Stimulated activated CD4-positive, alpha-beta T cell treated with anti-CD3 and anti-CD28 coated beads, TNF-alpha, amount 100 ng/mL, for 4 hours (primary cell): ENCODE measurements at places on chromosomes 4 and X.

- no peak for DNase-seq
Observed at GRCh38 chr4:92299152-92299551, 4.6 kb upstream of the GRID2 start.

DNA sequence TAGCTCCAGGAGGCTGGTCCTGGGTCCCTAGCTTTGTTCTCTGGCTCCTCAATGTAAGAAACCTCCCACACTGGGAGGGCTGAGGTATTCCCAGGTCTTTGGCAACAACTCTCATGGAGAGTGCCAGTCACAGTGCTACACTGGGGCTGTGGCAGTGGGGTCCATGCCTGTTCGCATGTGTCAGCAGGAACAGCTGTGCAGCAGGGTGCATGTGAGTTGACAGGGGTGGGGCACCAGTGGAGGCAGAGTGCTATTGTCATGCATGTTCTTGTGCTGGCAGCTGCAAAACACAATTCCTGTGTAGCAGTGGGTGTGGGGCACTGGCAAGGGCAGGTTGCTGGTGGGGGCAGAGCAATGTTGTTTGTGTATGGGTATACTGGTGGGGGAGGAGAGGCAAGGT, 246.0 kb downstream of the CXXC4 start:
- DNase-seq: no peak

DNA sequence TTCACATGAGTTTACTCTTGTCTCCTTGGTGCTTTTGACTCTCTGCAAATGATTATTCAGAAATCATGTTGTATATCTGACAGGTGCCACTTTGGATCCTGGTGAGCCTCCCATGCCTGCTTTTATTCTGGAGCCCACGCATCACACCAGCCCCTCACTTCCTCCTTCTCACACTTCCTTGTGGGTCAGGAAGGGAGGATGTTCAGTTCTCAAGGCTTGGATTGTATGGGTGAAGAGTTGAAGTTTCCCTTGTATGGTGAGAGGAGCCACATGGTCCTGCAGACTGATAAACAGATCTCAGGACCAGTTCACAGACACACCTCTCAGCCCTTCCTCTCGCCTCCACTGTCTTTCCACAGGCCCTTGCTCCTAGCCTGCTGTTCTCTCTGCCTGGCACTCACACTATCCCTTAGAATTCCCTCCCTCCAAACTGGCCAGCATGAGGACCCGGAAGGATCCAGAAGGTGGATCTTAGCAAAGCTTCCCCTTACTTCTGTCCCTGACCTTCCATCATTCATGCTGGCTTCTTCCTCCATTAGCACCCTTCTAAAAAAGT, 92.1 kb downstream of the STK32B start:
- no peak for DNase-seq

GRCh38 chr4:56181140-56181953, 205.9 kb downstream of the AASDH start:
- DNase-seq: no peak

DNA sequence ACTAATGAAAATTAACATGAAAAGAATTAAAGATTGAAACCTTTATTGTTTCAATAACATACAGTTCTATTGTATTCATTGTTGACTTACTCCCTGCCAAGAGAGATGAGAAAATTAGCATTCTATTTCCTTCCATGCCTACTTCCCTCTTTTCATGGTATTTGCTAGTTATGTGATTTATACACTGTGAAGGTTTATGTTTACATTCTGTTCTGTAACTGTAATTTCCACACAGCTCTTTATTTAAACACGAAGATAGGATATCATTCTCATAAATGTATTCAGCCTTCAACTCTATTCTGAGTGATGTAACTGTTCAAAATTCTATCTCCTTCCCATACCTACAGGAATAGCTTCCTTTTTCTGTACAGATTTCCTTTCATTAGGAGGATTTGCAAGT, 6.6 kb downstream of the CCDC110 start:
- DNase-seq: no peak

GRCh38 chrX:75746891-75747639, 38.0 kb downstream of the MAGEE2 start:
- DNase-seq: peak; percentile 6

DNA sequence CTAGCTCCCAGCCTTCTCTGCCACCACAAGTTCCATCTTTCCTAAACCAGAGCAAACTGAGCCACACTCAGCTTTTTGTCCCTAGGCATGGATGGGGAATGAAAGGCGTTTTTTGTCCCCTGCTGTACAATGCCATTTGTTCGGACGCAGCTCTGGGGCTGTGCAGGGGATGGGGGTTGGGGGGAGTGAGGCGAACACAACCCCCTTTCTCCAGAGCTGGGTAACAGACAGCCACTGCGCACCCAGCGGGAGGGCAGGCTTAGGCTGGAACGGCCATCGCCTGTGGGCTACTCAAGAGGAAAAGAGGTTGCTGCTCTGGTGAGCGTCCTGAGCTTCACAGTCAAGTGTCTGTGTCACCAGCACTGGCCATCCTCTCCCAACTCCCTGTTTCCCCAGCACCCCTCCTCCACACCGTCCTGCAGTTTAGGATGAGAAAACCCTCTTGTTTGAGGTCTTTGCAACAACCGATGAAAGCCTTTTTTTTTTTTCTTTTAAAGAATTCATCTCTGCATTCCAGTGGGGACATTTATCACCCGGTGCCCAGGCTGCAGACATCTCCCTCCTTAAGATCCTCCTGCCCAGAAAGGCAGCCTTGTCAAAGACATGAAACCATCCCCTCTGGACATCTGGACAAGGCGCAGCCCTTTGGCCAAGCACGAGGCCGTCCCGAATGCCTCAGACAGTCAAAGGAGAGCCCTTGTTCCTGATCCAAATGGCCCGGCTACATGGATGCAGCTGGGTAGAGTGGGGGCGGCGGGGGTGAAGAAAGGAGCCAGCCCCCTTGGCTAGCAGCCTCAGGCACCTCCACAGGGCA, 419.6 kb downstream of the BCOR start:
- DNase-seq: no peak

DNA sequence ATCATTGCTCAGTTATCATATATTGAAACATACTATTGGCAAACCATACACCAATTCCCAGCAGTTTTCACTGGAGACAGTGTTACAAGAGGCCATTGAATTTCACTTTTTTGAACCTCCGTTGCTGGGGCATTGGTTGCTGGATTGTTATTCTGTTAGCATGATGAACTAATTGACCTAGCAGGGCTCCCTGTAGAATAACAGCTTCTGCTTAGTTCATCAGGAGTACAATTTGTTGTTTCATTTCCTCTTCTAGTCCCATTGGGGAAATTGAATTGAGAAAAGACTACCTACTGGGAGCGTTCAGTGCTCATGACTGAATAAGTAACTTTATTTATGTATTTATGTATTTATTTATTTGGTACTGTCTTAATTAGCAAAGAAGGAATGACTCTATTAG, 151.6 kb downstream of the SLIT2 start:
- no peak for DNase-seq

DNA sequence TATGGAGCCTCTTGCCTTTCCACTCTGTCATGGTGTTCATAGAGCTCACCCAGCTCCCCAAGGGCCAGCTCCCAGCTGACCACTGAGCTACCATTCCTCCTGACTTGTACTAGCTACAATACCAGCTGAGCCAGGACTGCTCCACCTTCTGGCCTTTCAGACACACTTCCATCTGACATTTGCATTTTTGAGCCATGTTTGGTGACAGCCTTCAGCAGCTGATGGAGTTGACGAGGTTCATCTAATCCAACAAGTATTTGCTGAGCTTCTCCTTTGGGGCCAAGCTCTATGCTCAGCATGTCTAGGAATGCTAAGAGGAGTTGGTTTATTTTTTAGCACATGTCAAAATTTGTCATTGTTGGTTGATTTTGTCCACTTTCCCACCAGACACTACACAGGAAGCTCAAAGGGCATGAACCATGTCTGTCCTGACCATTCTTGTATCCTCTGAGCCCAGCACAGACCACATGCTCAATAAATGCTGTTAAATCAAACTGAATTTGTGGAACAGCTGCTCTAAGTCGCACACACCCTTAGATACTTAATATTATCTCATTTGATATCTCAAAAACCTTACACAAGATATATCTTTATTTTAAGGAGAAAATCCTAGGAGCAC, 142.6 kb upstream of the PPARGC1A start:
- DNase-seq: no peak

DNA sequence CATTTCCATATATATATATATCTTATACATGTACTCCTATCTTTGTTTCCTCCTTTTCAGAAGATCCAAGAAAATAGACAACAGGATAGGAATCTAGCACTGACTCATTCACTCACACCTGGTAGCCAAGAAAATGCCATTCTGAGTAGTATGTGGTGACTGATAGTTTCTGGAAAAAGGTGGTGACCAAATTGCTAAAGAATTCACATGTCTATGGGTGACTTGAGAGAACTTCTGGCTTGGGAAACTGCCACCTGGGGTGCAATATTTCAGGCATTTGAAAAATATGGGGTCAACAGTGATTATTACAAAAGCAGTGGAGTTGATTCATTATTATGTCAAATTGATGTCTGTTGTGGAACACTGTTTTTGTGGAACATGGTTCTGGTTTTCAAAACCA, 605.1 kb downstream of the PCDH18 start:
- DNase-seq: no peak

DNA sequence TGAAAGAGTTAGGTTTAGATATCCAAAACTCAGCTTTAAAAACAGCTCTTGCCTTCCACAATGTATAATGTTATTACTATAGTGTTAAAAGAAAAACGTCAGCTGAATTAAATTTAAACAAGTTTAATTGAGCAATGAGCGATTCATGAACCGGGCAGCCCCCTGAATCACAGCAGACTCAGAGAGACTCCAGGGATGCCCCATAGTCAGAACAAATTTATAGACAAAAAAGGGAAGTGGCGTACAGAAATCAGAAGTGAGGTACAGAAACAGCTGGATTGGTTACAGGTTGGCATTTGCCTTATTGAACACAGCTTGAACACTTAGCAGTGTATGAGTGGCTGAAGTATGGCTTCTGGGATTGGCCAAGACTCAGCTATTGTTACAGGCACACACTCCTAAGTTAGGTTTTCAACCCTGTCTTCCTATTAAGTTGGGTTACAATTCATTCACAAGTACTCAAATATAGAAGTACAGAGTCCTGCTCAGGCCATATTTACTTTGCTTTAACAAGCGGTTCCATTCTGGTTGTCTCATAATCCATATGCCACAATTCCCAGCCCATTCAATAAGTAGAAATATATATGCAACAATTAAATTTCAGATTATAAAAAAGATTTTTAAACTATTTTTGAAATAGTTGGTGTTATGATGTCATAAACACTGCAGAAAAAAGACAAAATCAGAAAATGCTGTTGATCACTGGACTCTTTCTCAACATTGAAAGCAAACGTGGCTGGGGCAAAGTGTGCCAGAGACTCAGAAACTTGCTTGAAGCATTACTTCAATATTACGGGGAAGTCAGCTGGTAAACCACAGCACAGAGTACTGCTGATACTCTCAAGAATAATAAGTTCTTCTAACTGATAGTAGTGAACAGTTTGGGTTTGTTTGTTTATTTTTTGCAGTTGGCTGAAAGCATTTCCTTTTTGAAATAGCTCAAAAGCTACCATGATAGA, 459.7 kb downstream of the RAB28 start:
- DNase-seq: no peak

- no peak for DNase-seq
Observed at GRCh38 chr4:42716996-42717395, 60.1 kb upstream of the ATP8A1 start.

- DNase-seq: no peak
Observed at GRCh38 chr4:98602270-98602669, 56.1 kb downstream of the TSPAN5 start.

DNA sequence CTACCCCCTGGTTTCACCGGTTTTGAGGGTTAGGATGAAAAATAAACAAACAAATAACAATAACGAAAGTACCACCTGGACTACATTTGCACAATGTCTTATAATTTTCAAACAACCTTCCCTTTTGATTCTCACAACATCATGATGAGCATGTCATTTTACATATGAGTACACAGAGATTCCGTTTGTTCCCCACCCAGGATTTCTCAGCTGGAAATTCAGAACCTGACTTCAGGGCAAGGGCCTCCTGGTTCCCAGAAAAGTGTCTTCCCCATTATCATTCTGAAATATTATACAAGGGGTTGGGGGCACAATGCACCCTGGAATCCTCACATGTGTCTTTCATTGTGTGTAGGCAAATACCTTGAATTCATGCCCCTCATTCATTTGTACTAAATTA, 135.8 kb upstream of the NOCT start:
- DNase-seq: no peak

GRCh38 chrX:124030520-124030919, 69.0 kb downstream of the STAG2 start:
- no peak for DNase-seq

- no peak for DNase-seq
Observed at GRCh38 chr4:139048026-139048425, 32.4 kb downstream of the NOCT start.
